ENCODE measurements at places on chromosomes 3 and 15. TPM values are rescaled to one million over a fixed set of nuclear protein-coding genes. Genes with fewer than 3 reads are reported as not detected.

The MYRIP gene
- 4.4 TPM for polyA plus RNA-seq

The SERPINI2 gene
- polyA plus RNA-seq: 1.1 TPM

The MKRN3 gene
- polyA plus RNA-seq: not detected

The ANKRD63 gene
- not detected for polyA plus RNA-seq

The ZNF609 gene
- 6.5 TPM for polyA plus RNA-seq

The UPK1B gene
- polyA plus RNA-seq: 0.46 TPM

The GAP43 gene
- polyA plus RNA-seq: 1.1 TPM

The SIDT1 gene
- polyA plus RNA-seq: 2.4 TPM

The SLC25A36 gene
- 29.6 TPM for polyA plus RNA-seq

The TMEM212 gene
- polyA plus RNA-seq: not detected

The FOXP1 gene
- 20.5 TPM for polyA plus RNA-seq

The CSK gene
- 26.2 TPM for polyA plus RNA-seq

The PARP6 gene
- 73.4 TPM for polyA plus RNA-seq

The ZNF662 gene
- polyA plus RNA-seq: 2.1 TPM

The CLDN1 gene
- 15.6 TPM for polyA plus RNA-seq

The UQCRC1 gene
- polyA plus RNA-seq: 347 TPM
